Cardiac septum (tissue), 1 donor: ENCODE measurements at places on chromosomes 1 and 21. TPM values are rescaled to one million over a fixed set of nuclear protein-coding genes. Genes with fewer than 3 reads are reported as not detected.

- DNase-seq, result no peak
These were observed 8.2 kb downstream of the RBM15 start for GRCh38 chr1:110347182-110347893.

GRCh38 chr21:21740207-21740606, 742.0 kb downstream of the NCAM2 start:
- no peak for DNase-seq

DNA sequence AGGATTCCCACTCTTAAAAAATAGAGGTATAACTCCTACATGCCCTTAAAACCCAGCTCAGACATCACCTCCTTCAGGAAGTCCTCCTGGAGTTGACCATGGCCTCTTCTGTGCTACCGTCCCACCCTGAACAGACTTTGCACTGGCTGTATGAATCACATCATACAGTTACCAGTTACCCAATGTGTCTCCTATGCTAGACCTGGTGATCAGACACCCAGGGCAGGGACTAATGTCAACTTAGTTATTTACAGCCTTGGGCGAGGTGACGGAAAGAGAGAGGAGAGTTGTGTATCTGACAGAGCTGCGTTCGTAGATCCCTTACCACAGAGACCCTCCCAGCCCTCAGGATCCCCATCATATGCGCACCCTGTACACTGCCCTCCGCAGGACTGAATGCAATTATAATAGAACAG, 72.7 kb downstream of the SLC66A1 start:
- DNase-seq, result no peak

GRCh38 chr21:26167593-26167992, 3.0 kb downstream of the APP start:
- DNase-seq, result no peak

GRCh38 chr1:69587391-69587790, 19.7 kb downstream of the LRRC7 start:
- DNase-seq, result no peak

- no peak for DNase-seq
These were observed 10.5 kb downstream of the EIF3I start for GRCh38 chr1:32232558-32233304.

- DNase-seq, result no peak
These were observed 1.2 kb downstream of the SZRD1 start for GRCh38 chr1:16367968-16368890.

GRCh38 chr21:25901330-25901979, 166.7 kb downstream of the GABPA start:
- no peak for DNase-seq

DNA sequence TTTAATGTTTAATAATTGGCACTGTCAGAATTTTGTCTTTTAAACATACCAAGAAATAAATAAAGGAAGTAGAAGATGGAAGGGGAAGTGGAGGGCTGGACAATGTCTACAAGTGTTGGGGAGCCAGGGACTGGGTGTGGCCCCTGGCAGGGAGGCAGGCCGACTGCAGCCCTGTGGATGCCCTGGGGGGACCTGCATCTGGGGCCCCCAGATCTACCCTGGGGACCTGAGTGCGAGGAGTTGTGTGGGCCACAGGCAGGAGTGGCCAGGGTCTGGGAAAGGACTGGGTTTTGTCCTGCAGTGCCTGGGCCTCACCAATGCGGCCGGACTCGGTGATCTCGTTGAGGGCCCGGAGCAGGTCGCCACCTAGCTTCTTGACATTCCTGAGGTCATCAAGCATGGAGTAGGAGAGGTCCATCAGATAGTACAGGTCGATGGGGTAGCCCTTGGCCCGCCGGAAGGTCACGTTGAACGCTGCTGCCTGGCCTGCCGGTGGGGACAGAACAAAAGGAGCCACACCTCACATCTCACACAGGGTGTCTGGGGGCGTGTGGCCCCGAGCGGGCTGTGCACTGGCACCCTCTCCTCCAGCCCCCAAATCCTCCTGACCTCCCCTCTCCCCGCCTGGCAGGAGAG, 17.5 kb downstream of the ITGB2 start:
- no peak for DNase-seq

DNA sequence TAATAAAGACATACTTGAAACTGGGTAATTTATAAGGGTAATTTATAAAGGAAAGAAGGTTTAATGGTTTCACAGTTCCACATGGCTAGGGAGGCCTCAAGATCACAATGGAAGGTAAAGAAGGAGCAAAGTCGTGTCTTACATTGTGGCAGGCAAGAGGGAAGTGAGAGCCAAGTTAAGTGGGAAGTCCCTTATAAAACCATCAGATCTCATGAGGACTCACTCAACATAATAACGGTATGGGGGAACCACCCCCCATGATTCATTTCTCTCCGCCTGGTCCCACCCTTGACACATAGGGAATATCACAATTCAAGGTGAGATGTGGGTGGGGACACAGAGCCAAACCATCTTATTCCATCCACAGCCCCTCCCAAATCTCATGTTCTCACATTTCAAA, 76.8 kb upstream of the ZNF678 start:
- DNase-seq, result no peak

DNA sequence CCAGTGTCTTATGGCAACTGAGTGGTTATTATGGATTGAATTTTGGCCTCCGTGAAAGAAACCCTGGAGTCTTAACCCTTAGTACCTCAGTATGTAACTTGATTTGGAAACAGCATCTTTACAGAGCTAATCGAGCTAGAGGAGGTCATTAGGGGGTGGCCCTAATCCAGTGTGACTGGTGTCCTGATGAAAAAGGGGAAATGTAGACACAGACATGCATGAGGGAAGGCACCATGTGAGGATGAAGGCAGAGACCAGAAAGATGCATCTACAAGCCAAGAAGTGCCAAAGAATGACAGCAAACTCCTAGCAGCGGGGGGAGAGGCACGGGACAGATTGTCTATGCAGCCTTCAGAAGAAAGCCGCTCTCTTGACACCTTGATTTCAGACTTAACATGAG, 14.7 kb downstream of the DOP1B start:
- DNase-seq, result peak; percentile 35

GRCh38 chr1:229940684-229941083, 126.4 kb upstream of the GALNT2 start:
- no peak for DNase-seq

DNA sequence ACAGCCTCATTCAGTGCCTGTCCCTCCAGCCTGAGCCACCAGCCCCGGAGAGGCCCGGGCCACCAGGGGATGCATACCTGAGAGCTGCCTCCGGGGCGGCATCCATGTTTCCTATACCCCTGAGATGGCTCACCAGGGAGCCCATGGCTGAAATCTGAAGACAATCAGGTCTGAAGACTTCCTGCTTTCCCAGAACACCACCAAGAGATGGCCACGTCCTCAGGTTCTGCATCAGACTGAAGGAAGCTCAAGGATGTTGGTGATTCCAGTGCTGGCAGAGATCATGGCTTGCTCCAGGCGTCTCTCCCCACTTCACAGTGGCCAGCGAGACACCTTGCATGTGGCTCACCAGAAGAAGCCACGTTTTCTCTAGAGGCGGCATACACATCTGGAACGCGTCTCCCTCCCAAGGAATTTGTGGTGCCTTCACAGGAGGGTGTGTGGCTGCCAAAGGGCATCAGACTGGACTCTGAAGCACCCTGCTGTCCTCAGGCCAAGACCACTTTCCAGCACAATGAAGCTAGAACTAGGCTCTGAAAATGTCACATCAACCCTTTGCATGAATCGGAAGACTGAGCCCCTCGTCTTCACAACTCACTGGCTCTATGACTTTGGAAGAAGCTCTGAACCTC, 170.7 kb upstream of the IRF2BP2 start:
- no peak for DNase-seq

- DNase-seq, result no peak
These were observed 417.3 kb upstream of the PROX1 start for GRCh38 chr1:213570487-213570886.

- peak; percentile 62 for DNase-seq
These were observed 71.1 kb downstream of the MATN1 start for GRCh38 chr1:30652152-30652841.

GRCh38 chr1:226882187-226882586, 11.8 kb downstream of the PSEN2 start:
- DNase-seq, result peak; percentile 63

GRCh38 chr1:48756683-48757316, 19.9 kb downstream of the BEND5 start:
- DNase-seq, result no peak

DNA sequence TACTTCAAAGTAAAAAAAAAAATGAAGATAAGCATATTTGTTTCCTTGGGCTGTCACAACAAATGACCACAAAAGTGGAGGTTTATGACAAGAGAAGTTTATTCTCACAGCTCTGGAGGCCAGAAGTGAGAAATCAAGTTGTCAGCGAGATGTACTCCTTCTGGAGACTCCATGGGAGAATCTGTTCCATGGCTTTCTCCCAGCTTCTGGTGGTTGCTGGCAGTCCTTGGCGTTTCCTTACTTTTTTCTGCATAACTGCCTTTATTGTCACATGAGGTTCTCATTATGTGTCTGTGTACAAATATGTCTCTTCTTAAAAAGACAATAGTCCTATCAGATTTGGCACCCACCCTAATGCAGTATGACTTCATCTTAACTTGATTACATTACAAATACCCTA, 398.3 kb downstream of the KCNT2 start:
- DNase-seq, result peak; percentile 70

- DNase-seq, result no peak
These were observed 12.5 kb upstream of the ATF3 start for GRCh38 chr1:212595787-212596714.

DNA sequence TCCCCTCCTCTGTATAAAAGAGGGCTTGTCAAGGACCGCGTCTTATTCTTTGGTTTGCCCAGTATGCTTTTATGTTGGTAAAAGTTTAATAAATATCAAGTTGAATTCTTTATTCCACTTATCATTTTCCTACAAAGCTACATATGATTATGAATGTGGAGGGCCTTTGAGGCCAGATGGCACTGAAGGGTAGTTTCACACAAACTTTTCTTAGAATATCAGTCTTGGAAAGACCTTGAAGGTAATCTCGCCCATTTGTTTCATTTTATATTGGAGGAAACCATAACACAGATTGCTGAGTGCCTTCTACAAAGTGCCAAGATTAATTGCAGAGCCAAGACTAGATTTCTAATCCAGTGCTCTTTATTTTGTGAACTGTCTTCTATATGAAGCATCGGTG, 5.8 kb upstream of the FUBP1 start:
- no peak for DNase-seq

DNA sequence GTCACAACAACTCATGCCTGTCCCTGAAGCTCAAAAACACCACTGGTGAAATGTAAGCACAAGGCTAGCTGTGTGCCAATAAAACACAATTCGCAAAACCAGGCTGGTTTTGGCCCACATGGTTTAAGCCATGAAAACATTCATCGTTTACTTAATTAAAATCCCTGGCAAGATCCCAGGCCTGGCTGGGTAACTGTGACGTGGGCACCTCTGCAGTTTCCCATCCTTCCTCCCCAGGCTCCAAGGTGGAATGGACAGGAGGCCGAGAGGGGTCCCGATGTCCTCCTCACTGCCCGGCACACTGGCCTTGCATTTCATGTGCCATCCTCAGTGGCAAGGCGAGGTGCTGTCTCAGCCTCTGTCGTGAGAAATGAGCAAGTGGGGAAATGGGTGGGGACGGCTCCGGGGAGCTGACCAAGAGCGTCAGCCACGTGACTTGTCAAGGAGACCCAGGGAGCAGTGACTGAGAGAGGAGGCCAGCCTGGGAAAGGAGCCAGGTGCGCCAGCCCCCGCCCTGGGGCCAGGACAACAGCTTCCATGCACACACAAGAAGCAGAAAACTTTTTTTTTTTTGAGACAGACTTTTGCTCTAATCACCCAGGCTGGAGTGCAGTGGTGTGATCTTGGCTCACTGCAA, 153.1 kb upstream of the RAB4A start:
- DNase-seq, result no peak

CACNA1S gene
- 0.19 TPM for total RNA-seq

STRIP1 gene
- total RNA-seq, result 23.8 TPM

LCE1E gene
- total RNA-seq, result not detected

DNAJC6 gene
- total RNA-seq, result 6.5 TPM

SPRR3 gene
- not detected for total RNA-seq

DHRS3 gene
- total RNA-seq, result 41.8 TPM

FCRL6 gene
- 0.16 TPM for total RNA-seq

GUCA2A gene
- not detected for total RNA-seq

PADI2 gene
- total RNA-seq, result 1.3 TPM

DR1 gene
- total RNA-seq, result 41.2 TPM

NTMT2 gene
- 2.0 TPM for total RNA-seq

RASAL2 gene
- total RNA-seq, result 45.8 TPM

EDARADD gene
- total RNA-seq, result 0.43 TPM

C1QA gene
- 35.1 TPM for total RNA-seq
